ENCODE measurements at places on chromosomes 16 and 17.

DNA sequence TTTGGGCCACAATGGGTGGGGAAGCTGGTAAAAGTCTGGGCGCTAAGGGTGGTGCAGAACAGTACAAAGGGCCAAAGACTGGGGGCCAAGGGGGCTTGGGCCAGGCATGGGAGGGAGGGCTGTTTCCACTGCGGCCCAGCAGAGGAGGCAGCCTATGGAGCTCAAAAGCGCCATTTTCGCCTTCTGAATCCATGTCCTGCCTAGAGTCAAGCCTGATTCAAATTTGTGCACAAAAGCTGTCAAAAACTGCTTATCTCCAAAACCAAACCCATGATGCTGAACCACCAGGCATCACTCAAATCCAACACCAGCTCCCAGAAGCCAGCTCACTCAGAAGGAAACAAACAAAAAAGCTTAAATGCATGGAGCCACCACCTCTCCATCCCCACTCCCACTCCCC lies 16.0 kb downstream of the COG7 start:
- DNase-seq: no peak

DNA sequence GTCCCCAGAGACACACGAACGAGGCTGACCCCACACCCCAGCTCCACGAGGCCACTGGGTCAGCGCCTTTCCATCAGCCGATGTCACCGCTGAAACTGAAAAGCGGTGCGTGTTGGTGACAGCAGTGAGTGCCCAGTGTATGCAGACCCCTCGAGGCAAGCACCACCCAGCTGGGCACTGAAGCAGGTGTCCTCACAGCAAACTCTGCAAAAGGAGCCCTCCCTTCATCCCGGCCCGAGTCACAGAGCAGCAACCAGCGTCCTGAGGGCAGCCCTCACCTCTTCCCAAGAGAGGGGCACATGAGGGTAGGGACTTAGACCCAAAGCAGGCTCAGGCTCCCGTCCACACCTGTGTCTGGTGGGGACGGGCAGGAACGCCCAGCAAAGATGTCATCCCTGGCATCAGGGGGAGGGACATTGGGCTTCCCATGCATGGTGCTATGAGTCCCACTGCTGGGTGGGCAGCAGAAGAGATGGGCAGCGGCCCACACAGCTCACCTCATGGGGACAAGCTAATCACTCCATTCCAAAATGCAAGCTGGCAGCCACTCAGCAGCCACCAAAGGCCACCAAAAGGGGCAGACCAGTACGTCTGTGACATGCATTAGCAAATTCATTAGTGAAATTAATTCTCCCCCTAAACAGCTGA lies 49.2 kb downstream of the RBFOX3 start:
- DNase-seq: no peak

DNA sequence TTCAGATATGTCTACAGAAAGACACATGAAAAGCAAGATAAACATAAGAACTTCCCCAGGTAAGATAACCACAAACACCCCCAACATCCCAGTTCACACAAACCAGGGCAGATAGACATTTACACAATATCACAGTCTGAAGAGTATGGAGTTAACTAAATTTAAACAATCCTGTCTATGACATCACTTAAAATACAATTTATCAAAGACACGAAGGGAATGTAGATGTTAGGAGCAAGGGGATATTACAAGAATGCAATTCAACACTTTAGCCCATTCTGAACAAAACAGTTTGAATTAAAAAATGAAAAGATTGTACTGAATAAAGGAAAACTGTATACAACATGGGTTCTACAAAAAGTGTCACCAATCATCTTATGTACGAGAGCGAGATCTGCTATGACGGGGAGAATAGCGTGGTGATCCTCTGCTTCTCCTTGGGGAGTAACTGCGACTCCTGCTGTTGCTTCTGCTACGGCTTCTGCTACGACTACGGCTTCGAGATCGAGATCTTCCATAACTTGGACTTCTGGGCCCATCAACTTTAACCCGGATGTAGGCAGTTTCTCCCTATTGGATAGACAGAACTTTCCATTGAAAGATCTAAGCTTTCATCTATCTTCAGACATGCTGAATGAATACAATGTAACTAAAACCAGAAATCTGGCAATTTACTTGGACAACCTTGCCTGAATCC lies 1.9 kb downstream of the SRSF1 start:
- DNase-seq: peak; percentile 22

DNA sequence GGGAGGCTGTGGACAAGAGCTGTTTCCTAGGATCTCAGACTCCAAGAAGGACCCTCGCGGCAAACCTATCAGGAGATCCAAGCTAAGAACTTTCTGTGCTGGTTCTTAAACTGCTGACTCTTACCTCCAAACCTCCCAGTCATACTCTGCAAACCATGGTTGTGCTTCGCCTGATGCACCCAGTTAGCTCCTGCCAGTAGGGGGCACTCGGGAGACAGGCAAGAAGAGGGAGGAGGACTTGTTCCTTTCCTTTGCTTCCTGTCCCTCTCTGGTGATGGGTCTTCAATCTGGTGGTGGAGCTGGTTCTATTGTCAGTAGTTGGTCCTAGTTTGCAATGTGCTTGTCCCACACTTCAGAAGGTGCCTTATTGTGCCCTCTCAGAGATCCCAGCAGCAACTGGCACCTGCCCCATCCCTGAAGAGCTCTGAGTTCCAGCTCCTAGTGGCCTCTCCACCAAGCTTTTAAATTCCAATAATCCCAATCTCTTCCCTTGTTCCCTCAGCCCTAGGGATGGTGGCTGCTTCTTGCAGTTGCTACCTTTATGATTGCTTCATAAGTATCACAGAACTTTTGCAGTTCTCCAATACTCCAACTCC lies 113.5 kb upstream of the RPL38 start:
- peak; percentile 28 for DNase-seq

GRCh38 chr17:10518271-10519037 lies at the start of gene MYH1:
Gene MYH1, minus strand, starts transcription at chr17:10518542. Its CDS starts 1,900 bp downstream, at chr17:10516642.
- DNase-seq: no peak

DNA sequence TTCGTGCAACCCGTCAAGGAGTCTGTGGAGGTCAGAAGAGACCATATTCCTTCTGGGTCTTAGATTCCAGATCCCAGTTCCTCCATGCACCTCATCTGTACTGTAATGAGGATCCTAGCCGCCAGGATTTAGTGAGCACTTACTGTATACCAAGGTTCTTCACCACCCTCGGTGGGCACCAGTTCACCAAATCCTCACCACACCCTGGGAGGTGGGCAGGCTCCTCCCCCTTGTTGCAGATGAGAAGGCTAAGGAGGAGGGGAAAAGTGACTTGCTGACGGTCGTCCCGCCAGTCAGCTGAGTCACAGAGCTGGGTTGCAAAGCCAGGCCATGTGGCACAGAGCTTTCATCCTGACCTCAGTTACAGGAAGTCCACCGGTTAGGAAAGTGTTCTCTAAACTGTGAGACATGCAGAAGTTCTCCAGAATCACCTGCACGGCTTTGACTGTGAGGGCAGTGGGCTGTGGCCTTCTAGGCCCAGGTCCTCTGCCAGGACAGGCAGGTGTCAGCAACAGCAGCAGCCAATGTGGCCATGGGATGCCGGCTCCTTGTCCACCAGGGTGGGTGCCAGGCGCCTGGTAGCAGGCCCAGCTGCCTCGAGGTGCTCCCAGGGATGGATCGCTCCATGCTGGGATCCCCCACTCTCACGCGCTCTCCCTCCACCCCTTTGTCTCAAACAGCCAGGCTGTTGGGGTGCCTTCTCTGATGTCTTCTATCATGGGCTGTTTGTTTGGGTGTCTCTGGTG lies 240.3 kb upstream of the GSE1 start:
- peak; percentile 48 for DNase-seq

- peak; percentile 82 for DNase-seq
Measured at GRCh38 chr17:81711814-81712467, at the start of gene SLC25A10. Gene SLC25A10, plus strand, starts transcription at chr17:81712284. Its CDS starts 143 bp downstream, at chr17:81712427.

DNA sequence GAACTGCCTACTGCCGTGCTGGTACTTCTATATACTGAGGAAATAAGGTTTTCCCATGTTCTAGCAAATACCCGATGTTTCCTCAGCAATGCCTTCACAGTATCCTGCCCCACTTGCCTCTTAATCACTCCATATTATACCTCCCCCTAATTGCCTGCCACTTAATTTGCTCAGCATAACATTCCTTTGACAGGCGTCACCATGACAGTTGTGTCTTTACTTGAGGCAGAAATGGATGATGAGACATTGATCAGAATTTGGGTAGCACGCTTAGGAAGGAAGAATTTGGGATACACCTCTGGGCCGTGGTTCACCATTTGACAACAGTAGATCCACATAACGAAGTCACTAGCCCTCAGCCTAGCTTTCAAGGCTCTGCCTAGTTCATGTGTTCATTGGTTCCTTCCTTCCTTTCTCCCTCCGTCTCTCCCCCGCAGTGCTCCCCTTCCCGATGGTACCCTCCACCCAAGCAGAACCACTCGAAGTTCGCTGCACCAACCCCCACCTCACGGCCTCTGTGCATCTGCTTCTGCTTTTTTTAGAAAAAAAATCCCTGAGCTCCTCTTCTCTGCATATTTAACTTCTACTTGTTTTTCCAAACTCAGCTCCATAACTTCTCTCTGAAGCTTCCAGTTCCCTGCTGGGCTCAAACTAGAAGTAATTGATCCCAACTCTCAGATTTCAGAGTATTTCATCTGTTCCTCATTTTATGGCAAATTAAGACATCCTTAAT lies 19.4 kb downstream of the IQCK start:
- no peak for DNase-seq

GRCh38 chr17:33661975-33662374 lies 368.9 kb upstream of the ASIC2 start:
- DNase-seq: no peak

GRCh38 chr17:80750263-80750662 lies 205.6 kb downstream of the RPTOR start:
- peak; percentile 52 for DNase-seq

DNA sequence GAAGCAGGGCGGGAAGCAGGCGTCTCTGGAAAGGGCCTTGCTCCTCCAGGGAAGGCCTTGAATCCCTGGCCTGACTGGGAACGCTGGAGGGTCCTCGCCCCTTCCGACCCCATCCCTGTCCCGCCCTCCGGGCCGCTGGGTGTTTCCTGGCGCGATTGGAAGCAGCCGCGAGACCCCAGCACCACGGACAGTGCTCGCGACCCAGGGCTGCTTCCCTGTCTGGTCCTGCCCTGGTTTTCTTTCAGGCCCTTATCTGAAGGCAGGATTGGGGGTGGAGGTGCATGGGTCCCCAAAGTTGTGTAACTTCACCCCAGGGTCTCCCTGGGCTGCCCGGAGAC lies 2.1 kb downstream of the MGAT5B start:
- peak; percentile 19 for DNase-seq

- no peak for DNase-seq
Measured at GRCh38 chr17:72184805-72185204, 64.0 kb downstream of the SOX9 start.

DNA sequence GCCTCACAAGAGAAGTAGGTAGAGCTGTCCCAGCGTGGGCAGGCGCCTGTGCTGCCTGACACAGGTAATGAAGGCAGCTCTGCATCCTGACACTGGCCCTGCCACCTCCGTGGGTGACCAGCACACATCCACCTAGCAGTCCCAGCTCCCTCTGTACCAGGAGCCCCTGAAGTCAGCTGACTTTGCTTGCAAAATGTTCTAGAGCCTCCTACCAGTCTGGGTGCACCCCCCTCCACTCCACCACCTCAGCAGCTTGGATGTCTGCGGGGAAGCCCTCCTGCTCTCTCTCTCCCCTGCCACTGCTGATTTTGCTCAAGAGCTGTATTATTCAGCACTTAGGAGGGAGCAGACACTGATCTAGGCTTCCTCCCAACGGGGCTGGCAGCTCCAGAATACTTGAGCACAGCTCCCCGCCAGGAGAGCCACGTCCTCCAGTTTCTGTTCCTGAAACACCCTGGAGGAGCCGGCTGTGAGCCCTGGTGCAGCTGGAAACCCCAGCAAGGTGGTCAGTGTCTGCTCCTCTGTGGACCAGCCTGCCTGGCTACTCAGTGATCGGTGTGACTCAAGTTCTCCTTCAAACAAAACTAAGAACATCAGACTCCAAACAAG lies 1.0 kb downstream of the RNF166 start:
- DNase-seq: no peak

GRCh38 chr16:73385696-73386095 lies 337.8 kb upstream of the ZFHX3 start:
- DNase-seq: no peak

GRCh38 chr17:33377837-33378595 lies 84.9 kb upstream of the ASIC2 start:
- peak; percentile 13 for DNase-seq

DNA sequence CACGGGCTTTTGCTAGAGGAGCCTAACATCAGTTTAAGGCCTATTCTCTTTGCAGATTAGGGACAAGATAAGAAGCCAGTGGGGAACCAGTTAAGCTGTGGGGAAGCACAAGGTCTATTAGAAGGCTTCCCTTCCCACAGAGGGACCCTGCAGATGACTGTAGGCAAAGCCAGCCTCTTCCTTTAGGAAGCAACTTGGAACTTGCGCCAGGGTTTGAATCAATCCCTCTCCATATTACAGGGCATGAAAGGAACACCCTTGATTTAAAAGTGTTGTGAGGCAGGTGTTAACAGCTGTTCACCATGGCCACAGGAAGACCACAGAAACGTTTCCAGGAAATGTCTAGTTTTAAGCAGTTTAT lies 77.3 kb downstream of the RPTOR start:
- DNase-seq: no peak

- no peak for DNase-seq
Measured at GRCh38 chr16:2715966-2716885, 3.8 kb downstream of the PRSS27 start.

DNA sequence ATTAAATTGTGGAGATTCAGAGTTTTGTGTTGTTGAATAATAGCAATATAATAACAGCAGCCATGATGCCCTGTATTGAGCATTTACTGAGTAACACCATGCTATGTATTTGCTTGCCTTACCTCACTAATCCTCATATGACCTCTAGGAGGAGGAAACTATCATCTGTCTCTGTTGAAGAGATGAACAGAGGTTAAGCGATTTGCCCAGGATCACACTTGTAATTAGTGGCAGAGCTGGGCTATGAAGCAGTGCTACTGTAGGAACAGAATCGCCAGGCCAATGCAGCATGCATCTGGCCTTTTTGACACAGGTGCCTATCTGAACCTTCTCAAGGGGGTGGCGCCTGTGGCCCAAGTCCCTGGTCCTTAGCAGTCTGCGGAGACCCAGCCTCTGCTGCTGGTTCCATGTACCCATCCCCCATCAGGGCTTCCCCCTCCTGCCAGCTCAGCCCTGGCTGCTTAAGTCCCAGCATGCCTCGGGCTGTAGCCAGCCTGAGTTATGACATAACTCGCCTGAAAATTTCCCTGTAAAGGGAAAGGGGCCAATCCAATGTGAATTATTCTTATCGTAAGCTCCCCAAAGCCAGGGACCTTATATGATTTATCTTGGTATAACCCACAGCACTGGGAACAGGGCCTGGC lies 50.4 kb upstream of the HS3ST2 start:
- DNase-seq: no peak

GRCh38 chr16:5015351-5015750 lies 18.4 kb downstream of the NAGPA start:
- DNase-seq: no peak

DNA sequence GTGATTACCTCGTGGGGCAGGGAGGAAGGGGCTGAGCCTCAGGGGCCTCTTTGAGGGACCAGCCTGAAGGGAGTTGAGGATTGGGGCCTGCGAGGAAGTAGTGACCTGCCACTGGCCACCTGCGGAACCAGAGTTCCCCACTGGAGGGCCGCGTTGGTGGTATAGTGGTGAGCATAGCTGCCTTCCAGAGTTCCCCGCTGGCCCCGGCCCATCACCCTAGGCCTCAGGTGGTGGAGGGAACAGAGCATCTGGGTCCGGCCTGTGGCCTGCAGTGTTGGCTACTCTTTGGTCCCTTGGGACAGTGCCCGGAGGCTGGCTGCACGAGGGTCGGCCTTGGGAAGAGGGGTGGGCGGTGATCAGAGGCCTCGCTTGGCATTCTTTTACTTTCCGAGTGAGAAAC lies 20.5 kb downstream of the MGAT5B start:
- DNase-seq: no peak
